ENCODE measurements at places on chromosomes 16 and 17. TPM values are rescaled to one million over a fixed set of nuclear protein-coding genes. Genes with fewer than 3 reads are reported as not detected.

DNA sequence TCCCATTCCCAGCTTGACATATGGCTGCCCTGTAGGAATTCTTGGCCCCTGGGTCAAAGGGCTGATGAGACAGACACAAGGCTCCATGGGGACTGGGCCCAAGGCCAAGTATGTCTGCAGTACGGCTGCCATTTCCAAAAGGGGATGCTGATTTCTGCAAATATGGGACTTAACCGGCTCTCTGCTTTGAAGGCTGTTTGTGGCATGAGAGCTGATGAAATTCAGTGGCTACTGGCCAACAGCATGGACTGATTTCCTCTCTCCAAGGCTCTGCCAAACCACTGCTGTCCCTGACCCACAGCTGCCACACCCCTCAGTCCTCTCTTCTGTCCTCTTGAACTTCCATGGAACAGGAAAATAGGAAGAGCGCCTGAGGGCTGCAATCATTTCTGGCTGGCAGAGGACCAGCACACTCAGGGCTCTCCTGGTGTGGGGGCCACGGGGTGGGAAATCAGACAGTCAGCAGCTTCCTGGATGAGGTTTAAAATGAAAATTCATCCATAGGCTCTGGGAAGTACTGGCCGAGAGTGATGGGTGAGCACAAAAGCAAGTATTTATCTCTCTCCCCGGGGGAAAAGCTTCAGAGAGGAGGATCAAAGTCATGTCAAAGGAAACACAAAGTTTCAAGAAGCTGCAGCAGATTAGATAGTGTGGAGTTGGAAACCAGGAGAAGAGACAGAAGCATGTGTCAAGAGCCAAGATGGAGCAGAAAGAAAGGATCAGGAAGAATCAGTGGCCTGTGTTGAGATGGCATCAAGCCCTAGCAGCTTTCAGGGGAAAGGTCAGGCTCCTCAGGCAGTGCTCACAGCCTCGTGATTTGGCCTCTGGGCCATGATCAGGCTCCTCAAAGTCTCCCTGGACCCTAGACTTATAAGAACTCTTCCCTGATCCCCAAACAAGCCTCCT lies 64.1 kb upstream of the SREBF1 start:
- no peak for DNase-seq
- H3K27me3 ChIP-seq, result no peaks in the 10 kb centered on the region
- H3K4me3 ChIP-seq, result no peak overlapping the region
- H3K27ac ChIP-seq, result no peak overlapping the region

DNA sequence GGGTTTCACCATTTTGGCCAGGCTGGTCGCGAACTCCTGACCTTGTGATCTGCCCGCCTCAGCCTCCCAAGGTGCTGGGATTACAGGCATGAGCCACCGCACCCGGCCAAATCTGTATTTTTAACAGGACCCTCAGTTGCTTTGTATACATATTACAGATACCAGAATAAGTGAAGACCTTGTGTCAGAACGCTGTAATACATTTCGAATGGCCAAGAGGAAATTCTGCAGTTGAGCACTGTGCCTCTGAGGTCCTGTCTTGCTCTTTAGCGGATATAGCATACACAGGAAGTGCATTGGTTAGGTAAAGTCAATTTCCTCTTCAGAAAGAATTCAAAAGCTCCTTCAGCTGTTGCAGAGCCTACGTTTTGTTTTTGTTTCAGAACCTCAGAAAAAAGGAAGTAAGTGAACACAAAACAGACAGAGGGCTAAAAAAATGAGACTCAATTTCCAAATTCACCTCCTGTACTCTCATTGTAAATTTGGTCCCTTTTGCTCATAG lies 15.7 kb downstream of the CRLF3 start:
- H3K4me3 ChIP-seq, result peak overlapping the region; percentile 57
- peak; percentile 71 for DNase-seq
- peaks cover 1% of the 10 kb centered on the region for H3K36me3 ChIP-seq
- peak overlapping the region; percentile 21 for H3K27ac ChIP-seq
- no peaks in the 10 kb centered on the region for H3K27me3 ChIP-seq

- no peaks in the 10 kb centered on the region for H3K27me3 ChIP-seq
- H3K4me3 ChIP-seq, result no peak overlapping the region
- no peaks in the 10 kb centered on the region for H3K36me3 ChIP-seq
- H3K27ac ChIP-seq, result no peak overlapping the region
These were observed 97.5 kb downstream of the OR1D5 start for GRCh38 chr17:2965621-2966595.

DNA sequence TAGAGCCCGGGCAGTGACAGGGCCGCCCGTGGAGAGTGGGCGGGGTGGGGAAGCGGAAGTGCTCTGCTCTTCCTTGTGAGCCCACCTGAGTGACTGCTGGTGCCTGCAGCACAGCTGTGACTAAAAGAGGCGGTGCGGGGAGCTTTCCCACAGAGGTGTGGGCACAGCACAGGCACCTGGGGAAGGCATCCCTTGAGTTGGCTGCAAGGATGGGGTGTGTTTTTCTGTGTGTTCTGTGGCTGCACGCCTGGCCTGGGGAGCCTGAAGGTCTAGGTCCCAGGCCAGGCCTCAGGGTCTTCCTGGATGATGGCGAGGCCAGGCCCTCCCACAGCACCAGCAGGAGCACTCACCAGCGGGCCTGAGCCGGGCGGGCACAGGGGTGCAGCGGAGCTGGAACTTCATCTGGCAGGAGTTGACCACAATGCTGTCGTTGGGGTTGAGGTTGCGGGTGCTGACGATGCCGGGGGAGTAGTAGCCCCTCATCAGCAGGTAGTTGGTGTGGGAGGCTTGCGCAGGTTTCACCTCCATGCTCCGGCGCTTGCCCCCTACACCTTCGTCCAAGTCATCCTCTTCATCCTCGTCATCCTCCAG lies 67.1 kb downstream of the IL21R start:
- no peak overlapping the region for H3K27ac ChIP-seq
- peaks cover 21% of the 10 kb centered on the region for H3K4me1 ChIP-seq
- H3K27me3 ChIP-seq, result no peaks in the 10 kb centered on the region
- H3K4me3 ChIP-seq, result no peak overlapping the region
- H3K36me3 ChIP-seq, result peaks cover 43% of the 10 kb centered on the region
- DNase-seq, result no peak

The THUMPD1 gene
- total RNA-seq, result 52.2 TPM

DNA sequence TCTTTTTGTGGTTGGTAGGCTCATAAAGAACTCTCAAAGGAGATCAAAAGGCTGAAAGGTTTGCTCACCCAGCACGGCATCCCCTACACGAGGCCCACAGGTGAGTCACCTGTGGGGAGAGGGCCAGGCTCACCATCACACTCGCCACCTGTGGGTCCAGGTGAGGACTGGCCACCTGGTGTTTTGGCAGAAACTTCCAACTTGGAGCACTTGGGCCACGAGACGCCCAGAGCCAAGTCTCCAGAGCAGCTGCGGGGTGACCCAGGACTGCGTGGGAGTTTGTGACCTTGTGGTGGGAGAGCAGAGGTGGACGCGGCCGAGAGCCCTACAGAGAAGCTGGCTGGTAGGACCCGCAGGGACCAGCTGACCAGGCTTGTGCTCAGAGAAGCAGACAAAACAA lies 11.1 kb downstream of the GNPTG start:
- no peak overlapping the region for H3K4me3 ChIP-seq
- H3K27ac ChIP-seq, result no peak overlapping the region
- no peak for DNase-seq
- H3K36me3 ChIP-seq, result peaks cover 9% of the 10 kb centered on the region

The CD300LB gene
- total RNA-seq, result 0.11 TPM

GRCh38 chr16:69894676-69895075 lies 56.5 kb upstream of the CLEC18A start:
- no peaks in the 10 kb centered on the region for H3K27me3 ChIP-seq
- H3K27ac ChIP-seq, result no peak overlapping the region
- H3K36me3 ChIP-seq, result peaks cover 6% of the 10 kb centered on the region
- no peak overlapping the region for H3K4me3 ChIP-seq
- DNase-seq, result no peak

GRCh38 chr17:58391302-58391984 lies 25.9 kb downstream of the RNF43 start:
- H3K27me3 ChIP-seq, result no peaks in the 10 kb centered on the region
- H3K27ac ChIP-seq, result no peak overlapping the region
- H3K4me1 ChIP-seq, result no peaks in the 10 kb centered on the region
- DNase-seq, result no peak

The SLC38A8 gene
- not detected for total RNA-seq

- H3K4me3 ChIP-seq, result no peak overlapping the region
- H3K27ac ChIP-seq, result no peak overlapping the region
- no peak for DNase-seq
- no peaks in the 10 kb centered on the region for H3K36me3 ChIP-seq
These were observed 4.6 kb upstream of the SOCS1 start for GRCh38 chr16:11260596-11260966.

- H3K27ac ChIP-seq, result no peak overlapping the region
- H3K4me1 ChIP-seq, result peaks cover 5% of the 10 kb centered on the region
- H3K27me3 ChIP-seq, result no peaks in the 10 kb centered on the region
- no peaks in the 10 kb centered on the region for H3K36me3 ChIP-seq
These were observed 2.4 kb upstream of the COX6A2 start for GRCh38 chr16:31430380-31431052.

- no peaks in the 10 kb centered on the region for H3K27me3 ChIP-seq
- H3K4me1 ChIP-seq, result no peaks in the 10 kb centered on the region
- no peaks in the 10 kb centered on the region for H3K36me3 ChIP-seq
These were observed 117.7 kb downstream of the HS3ST3A1 start for GRCh38 chr17:13484020-13484419.

DNA sequence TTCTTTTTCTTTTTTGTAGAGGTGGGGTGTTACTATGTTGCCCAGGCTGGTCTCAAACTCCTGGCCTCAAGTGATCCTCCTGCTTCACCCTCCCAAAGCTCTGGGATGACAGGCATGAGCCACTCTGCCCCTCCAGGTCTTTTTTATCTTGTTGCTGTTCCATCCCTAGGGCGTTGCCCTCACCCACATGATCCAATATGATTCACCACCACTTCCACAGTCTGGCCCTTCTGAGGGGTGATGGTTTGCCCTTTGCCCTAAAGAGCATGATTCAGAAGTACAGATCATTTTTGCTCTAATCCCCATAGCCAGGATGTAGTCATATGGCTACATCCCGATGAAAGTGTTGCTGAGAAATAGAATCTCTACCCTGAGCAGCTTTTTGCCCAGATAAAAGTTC lies 18.8 kb downstream of the STX4 start:
- no peak for DNase-seq
- H3K4me1 ChIP-seq, result no peaks in the 10 kb centered on the region
- H3K4me3 ChIP-seq, result no peak overlapping the region
- no peak overlapping the region for H3K27ac ChIP-seq
- H3K27me3 ChIP-seq, result no peaks in the 10 kb centered on the region
